ENCODE measurements at places on chromosomes 4 and X.

- DNase-seq, result no peak
These were observed 14.7 kb upstream of the DCHS2 start for GRCh38 chr4:154506253-154506652.

DNA sequence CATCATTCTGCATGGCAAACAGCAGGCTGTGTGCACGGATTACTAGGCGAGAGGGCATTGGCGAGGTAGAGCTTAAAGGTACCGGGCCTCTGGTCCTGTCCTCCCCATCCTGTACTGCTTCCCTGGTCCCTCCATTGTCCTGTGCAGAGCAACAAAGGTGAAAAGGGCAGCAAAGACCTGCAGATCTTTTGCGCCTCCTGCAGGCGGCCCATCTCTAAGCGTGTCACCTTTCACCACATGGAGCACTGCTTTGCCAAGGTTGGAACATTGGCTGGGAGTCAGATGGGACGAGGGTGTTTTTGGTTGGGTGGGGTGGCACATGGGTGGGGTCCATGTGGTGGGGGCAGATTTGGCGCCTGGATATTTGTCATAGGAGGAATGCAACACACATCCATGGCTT, 64.7 kb upstream of the UXT start:
- peak; percentile 13 for DNase-seq

GRCh38 chrX:102697494-102697893, 14.8 kb upstream of the GPRASP2 start:
- no peak for DNase-seq

DNA sequence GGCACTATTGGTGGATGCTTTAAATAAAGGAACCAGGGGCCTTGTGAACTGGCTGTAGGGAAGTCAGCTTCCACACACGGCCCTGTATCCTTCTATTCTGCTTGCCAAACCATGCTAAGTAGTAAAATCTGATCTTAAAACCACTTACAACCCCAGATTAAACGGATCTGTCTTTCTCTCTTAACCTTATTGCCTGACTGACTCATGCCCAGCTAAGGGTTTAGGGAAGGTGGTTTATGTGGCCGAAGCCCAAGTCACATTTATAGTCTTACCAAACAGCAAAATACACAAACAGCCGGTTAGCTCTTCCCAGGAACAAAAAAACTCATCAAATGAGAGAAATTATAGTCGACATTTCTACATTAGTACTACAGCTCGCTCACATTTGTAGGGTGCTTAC, 988.4 kb upstream of the TENM3 start:
- no peak for DNase-seq

- no peak for DNase-seq
These were observed 8.1 kb downstream of the MORF4L2 start for GRCh38 chrX:103678199-103678993.

GRCh38 chr4:94488670-94489069, 36.9 kb downstream of the PDLIM5 start:
- DNase-seq, result no peak
